NCI-H1105 treated with DMSO at 0.1 percent for 48 hours (cell line): ENCODE measurements at places on chromosomes 2 and 18.

- DNase-seq, result no peak
Observed at GRCh38 chr18:43893001-43893637, 615.8 kb upstream of the SYT4 start.

GRCh38 chr2:232384466-232384865 lies 5.9 kb downstream of the ALPP start:
- DNase-seq, result no peak

- DNase-seq, result no peak
Observed at GRCh38 chr2:28993206-28993960, 12.3 kb downstream of the TOGARAM2 start.

DNA sequence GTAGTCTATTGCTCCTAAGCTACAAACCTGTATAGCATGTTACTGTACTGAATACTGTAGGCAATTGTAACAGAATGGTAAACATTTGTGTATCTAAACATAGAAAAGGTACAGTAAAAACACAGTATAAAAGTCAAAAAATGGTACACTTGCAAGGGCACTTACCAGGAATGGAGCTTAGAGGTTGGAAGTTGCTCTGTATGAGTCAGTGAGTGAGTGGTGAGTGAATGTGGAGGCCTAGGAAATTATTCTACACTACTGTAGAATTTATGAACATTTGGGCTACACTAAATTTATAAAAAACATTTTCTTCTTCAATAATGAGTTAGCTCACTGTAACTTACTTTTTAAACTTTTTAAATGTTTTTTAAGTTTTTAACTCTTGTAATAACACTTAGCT lies 19.0 kb downstream of the NABP1 start:
- no peak for DNase-seq

DNA sequence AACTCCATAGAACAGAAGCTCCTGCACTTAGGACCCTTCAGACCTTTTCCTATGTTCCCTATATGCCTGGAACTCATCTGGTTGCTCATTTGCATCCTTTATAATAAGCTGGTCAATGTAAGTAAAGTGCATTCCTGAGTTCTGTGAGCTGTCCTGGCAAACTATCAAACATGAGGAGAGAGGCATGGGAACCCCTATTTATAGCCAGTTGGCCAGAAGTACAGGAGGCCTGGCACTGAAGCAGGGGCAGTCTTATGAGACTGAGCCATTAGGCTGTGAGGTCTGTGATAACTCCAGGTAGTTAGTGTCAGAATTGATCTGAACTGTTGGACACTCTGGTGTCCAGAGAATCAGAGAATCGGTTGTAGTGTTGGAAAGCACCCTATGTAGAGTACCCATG lies 88.4 kb downstream of the EHD3 start:
- no peak for DNase-seq

- DNase-seq, result no peak
Observed at GRCh38 chr2:96115631-96116423, 544 bp downstream of the ADRA2B start.

GRCh38 chr2:122795763-122796162 lies 1040.3 kb downstream of the TSN start:
- no peak for DNase-seq

GRCh38 chr2:31274401-31275075 lies 40.6 kb downstream of the EHD3 start:
- DNase-seq, result no peak

DNA sequence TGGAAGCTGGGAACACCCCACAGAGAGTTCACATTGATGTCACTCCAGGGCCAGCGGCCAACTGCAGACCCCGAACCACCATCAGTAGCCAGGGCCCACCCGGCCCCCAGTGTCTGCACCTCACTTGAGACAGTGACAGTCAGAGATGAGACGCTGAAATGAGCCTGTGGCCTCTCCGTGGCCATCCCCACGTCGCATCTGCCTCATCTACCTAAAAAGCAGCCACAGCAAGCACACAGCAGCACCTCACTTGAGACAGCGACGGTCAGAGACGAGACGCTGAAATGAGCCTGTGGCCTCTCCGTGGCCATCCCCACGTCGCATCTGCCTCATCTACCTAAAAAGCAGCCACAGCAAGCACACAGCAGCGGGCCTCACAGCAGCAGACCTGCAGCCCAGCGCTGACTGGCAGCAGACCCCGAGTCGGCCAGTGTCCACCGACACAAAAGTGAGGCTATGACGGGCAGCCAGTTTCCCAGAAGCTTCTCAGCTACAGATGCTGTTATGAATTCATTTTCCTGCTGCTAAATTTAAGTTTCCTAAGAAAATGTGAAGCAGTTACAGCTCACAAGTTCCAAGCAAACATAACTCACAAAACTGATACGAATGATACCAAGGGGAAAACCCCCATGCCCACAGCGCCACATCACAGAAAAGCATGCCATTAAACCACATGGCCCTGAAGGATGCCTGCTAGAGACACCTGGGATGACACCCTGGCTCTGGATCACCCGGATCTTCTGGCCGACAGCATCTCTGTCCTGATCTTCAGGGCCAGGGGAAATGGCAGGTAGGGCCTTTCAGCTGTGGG lies 27.7 kb downstream of the SNORC start:
- no peak for DNase-seq

- peak; percentile 66 for DNase-seq
Observed at GRCh38 chr2:144438801-144439631, 80.9 kb downstream of the ZEB2 start.

DNA sequence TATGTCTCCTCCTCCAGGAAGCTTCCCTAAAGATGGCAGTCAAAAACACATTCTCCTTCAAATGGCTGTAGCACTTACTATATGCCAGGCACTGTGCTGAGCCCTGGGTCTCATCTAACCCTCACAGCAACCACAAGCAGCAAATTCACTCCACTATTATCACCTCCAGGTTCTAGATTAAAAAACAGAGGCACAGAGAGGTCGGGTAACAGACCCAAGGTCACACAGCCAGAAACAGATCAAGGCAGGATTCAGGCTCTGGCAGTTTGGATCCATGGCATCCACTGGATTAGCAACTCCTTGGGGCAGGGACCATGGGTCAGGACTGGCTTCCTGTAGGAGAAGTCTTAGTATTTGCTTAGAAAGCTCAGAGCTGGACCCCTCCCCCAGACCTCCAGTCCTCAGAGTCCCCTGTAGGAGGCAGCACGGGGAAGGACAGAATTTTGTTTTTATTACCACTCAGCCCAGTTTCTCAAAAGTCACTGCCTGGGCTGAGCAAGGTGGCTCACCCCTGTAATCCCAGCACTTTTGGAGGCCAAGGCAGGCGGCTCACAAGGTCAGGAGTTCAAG lies 34.4 kb downstream of the ZFP36L2 start:
- DNase-seq, result no peak

DNA sequence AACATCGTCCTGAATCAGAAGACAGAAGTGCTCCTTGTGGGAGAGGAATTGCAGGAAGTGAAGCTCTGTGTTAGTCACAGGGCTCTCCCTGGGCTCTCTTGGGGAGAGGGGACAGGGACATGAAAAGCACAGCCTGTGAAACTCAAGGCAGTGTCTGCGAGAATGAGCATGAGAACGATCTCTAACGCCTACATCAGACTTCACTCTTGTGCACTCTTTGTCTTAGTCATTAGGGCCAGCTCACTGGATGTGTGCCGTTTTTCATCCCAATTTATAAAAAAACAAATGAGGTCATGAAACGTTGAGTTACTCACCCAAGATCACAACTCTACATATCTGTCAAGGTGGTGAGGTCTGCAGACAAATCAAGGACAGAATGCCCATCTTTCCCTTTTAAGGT lies 27.0 kb upstream of the TWIST2 start:
- no peak for DNase-seq

DNA sequence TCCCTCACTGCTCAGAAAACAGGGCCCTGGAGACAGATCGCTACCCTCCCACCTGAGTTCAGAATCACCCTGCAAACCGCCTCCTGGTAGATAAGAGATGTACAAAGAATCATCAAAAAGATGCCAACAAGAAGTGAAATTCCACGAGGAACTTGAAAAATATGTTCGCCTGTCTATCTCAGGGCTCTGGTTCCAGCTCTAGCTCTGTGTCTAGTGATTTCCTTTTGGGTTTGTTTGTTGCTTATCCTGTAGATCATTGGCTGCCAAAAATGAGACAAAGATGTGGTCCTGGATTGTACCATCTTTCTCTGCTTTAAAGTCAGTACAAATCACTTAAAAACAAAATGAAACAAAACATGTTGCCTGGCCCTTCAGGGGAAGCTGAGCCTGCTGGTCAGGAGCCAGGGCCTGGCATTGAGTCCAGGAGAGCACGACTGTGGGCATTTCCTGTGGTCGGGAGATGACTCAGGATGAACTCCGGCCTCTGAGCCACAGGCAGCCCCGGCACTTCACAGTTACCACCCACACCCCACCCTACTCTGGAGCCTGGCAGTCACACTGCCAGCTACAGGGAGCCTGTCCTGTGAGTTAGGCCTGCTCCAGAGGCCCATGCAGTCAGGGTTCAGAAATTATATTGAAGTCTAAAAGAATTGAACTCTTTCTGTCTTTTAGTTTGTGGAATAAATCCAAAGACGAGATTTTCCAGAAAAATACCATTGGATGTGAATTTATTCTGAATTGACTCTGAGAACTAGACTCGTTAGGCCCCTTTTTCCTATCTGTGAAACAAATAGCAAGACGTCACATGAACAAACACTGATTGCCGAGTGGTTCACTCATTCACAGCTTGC lies 8.0 kb upstream of the ITGB6 start:
- DNase-seq, result no peak

- no peak for DNase-seq
Observed at GRCh38 chr2:240567137-240567871, 980 bp upstream of the RNPEPL1 start.

DNA sequence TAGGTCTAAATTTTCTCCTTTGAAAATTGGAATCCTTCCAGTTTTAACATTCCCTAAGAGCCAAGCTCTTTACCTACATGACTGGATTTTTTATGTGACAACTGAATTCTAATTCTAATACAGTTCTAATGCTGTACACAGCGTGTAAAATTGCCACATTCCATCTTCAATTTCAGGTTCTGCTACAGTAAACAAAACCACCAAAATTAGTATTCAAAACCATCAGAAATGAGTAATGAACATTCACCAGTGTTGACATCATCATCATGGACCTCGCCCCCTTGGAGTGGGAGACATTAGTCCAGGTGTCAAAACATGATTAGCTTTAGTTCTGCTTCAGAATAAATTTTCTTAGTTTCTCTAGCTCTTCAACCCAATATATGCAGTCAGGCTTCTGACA lies 133.6 kb downstream of the MBD2 start:
- DNase-seq, result no peak

DNA sequence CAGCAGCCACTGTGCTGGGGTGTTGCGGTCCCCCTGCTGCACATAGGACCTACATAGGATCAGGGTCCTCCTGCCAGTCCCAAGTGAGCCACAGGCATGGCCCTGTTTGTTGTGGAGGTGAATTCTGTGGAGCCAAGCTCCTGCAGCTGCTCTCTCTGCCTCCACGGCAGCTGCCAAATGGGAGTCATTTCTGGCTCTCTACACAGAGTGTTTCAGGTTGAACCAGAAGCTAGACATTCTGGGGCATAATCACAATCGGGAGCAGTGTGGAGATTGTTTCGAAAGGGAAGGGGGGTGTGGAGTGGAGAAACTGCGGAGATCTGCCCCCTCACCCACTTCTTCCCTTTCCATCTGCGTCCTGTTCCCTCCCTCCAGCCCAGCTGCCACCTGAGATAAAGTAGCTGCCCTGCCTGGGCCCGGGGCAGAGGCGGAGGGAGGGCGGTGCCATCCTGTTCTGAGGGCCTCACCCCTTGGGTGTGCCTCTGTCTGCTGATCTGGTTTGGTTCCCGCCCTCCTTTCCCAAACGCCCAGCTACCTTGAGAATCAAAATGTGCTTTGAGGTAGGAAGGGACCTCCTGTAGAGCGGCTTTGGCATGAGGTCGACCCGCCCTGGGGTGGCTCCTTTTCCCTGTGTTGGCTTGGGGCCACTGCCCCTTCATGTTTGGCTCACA lies 139.4 kb downstream of the WDSUB1 start:
- peak; percentile 33 for DNase-seq

DNA sequence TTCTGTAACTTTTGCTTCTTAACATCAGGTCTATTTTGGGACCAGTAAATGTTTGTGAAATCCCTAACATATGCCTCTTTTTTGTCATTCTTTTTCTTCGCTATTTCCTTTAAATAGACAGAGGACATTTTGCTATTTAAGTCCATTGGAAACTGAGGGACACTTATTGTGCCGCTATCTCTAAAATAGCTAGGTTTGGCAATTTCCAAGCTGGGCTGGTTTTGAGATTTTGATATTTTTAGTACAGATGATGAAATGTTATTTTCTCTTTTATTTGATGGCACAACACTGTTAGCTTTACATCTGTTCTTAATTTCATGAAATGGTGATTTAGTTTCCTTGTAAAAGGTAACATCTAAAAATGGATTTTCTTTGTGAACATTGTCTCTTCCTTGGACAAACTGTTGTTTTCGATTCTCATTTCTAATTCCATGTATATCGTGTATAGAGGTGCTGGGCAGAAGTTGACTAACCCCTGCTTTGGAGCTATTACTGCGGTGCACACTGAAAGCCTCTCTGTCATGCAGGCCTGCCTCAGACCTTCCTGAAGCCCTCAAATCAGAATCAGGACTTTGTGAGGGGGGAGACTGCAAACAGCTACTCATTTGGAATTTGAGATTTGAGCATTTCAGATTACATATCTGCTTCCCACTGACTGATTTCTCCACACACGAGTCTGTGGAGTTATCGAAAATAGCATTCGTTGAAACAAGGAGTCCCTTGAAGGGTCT lies 594 bp downstream of the RAD51AP2 start:
- DNase-seq, result no peak

GRCh38 chr18:78792094-78792493 lies 187.5 kb upstream of the SALL3 start:
- DNase-seq, result no peak

GRCh38 chr18:58668897-58669296 lies 2.4 kb upstream of the MALT1 start:
- no peak for DNase-seq

DNA sequence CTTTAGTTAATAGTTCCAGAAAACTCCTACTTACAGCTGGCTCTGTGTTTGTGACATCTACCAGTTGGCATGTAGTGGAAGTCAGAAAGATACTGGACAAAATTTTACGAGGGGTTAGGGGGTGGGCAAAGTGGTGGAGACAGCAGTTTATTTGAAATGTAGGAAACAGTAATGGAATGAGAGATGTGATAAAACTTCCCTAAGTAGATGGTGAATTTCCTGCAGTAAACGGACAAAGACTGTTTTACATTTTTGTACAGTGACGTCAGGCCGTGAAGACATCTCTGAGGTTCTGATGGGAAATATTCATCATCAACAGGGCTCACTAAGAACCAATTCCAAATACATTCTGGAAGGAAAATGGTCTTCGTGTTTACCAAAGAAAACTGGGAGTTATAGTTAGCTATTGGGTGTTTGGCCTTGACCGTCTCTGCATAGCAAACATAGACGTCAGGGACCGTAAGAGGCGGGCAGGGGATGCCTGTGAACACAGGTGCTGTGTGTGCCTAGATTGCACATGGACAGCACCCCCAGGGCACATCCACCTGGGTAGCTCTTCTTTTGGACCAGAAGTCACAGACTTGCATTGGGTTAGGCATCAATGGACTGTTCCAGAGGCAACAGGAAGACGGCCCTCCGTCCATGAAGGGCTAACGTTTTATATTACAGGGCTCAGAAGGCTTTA lies 131.5 kb downstream of the ZNF516 start:
- no peak for DNase-seq

- DNase-seq, result peak; percentile 28
Observed at GRCh38 chr2:36441816-36442215, 86.2 kb downstream of the CRIM1 start.

GRCh38 chr18:57038395-57038794 lies 108.5 kb upstream of the BOD1L2 start:
- no peak for DNase-seq
